ENCODE measurements at places on chromosomes 2 and 18.

DNA sequence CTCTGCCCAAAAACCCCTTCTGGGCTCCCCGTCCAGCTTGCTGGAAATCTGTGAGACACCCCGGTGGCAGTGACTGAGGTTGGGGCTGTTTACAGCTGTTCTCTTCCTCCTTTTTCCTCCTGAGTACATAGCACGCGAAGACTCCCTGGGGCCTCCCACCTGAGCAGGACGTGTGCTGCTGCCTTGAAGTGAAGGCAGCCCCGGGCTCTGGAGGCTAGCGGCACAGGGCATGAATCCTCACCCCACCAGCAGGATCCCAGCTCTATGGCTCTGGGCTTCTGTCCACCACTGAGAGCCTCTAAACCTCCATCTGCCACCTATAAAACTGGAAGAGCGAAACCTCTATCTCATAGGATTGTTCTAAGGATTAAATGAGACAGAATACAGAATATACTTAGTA, 182.5 kb downstream of the TMEM163 start:
- ATAC-seq: no peak

DNA sequence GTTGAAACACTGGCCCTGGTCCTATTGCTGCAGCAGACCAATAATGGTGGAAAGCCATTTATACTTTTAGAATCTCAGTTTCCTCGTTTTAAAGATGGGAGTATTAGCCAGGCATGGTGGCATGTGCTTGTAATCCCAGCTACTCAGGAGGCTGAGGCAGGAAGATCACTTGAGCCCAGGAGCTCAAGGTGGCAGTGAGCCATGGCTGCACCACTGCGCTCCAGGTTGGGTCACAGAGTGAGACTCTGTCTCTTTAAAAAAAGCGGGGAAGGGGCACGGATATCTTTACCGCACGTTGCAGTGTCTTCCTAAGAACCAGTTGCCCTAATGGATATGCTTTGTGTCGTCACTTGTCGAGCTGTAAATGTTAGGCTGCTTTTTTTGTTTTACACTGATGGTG, 8.3 kb downstream of the MTCL1 start:
- ATAC-seq: no peak

- ATAC-seq: no peak
Measured at GRCh38 chr2:233593201-233593600, 24.2 kb upstream of the UGT1A8 start.

GRCh38 chr2:173101687-173102086, 26.0 kb downstream of the MAP3K20 start:
- no peak for ATAC-seq

DNA sequence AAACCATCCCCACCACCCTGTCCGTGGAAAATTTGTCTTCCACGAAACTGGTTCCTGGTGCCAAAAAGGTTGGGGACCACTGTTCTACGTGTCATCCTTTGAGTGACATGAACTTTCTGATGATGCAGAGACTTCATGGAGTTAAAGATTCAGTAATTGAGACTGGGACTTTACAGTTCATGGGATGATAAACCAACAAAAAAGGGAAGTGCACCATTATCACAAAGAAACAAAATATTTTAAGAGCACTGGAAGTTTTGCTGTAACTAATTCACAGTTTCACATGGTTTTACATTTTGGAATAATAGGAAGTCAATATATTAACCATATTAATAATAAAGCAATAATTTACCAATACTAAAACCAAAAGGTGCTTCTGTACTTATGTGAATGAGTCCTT, 126.8 kb downstream of the AQP4 start:
- no peak for ATAC-seq

DNA sequence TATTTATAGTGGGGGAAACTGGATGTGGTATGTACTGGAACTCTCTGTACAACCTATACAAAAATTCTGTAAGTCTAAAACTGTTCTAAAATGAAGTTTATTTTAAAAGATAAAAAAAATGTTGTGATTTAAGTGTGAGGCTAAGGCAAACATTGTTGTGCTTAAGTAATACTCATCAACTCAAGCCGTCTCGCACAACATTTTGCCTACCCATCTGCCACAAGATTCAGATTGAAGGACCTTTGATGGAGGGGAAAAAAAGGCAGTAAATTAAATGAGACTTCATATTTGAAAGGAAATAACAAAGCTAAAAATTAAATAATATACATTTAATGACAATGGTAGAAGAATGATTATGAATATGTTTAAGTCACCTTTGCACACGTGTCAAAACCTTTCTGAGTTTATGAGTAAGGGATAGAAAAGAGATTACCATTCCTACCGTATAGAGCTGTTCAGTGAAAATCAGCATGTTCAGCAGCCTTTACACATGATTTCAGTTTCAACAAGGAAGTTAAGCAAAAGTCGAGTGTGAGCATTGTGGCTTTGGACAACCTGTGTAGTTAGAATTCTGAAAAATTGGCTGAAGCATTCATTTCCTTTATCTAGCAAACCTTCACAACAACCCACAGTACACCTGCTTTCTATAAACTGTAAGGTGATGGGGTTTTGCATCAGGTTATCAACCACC, 499.3 kb downstream of the IRS1 start:
- no peak for ATAC-seq

Measured in SK-N-SH treated with all-trans-retinoic acid at 6 μM for 48 hours (cell line).